ENCODE measurements at places on chromosomes 12 and 14.

- peak; percentile 2 for DNase-seq
Observed at GRCh38 chr12:85874031-85874461, at the start of gene NTS. NTS (plus strand) TSS chr12:85874295; CDS start chr12:85874404, 109 bp downstream.

GRCh38 chr12:79933532-79934264 is 1.2 kb downstream of the PPP1R12A start:
- DNase-seq = peak; percentile 26

DNA sequence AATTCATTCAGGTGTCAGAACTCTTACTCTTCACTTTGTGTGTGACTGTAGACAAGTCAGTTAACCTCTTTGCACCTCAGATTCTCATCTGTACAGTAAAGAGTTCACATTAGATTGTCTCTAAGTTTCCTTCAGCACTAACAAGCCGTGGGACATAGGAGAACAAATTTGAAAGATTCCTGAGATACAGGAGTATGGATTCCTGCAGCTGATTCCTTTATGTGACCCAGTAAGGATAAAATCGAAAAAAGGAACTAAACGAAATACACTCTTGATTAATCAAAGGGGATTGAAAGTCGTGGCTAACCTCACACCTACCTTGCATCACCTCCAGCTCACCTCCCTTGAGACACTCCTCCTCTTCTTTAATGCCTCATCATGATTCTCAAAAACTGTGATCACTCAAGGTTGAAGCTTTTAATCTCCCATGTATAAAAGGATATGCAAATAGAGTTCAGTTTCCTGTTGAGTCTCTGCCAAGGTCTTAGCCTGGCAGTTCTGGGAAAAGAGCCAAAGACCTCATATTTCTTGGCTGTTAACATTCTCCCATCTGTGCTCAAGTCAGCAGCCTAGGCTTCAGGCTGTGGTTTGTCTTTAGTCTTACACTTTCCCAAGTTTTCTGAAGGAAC is 156.6 kb downstream of the DAD1 start:
- DNase-seq = peak; percentile 86

DNA sequence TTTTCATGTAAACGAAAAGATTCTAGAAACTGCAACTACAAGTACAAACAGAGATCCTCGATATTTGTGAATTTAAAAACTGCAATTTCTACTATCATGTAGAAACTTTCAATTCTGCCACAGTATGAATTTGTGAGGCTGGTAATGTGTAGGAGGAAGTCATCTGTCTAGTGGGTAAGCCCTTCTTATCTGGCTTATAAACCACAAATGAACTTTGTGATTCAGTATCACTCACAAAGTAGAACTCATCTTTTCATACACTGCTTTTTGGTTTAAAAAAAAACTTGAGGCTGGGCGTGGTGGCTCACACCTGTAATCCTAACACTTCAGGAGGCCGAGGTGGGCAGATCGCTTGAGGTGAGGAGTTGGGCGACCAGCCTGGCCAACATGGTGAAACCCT is 20.7 kb downstream of the GTF2A1 start:
- no peak for DNase-seq

DNA sequence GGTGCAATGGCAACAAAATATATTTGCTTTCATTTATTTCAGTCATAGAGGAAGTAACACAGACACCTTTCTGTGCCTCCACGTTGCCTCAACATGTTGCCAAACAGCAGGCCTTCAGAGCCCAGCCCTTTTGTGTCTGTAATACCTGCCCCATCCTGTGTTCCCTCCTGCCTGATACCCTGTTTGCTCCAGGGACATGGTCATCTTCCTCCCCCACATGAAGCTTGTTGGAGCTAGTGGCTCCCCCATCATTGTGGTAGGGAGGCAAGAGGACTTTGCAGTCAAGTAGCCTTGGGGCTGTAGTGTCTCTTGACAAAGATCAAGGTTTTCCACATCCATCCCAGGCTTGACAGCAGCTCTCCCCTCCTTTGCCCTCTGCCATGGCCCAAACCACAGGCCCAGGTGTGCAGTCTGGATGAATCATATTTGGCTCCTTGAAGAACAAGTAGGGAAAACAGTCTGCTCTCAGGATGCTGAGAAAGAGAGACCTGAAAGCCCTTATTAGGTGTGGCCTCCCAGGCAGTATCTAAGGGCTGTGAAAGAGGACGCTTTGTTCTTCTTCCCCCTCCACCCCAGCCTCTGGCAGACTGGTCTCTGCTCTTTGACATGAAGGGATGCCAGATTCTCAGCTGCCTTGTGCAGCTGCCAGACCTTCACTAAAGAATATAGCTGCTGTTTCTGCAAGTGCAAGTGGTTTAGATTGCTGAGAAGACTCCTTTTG is 329.0 kb downstream of the C12orf75 start:
- no peak for DNase-seq

DNA sequence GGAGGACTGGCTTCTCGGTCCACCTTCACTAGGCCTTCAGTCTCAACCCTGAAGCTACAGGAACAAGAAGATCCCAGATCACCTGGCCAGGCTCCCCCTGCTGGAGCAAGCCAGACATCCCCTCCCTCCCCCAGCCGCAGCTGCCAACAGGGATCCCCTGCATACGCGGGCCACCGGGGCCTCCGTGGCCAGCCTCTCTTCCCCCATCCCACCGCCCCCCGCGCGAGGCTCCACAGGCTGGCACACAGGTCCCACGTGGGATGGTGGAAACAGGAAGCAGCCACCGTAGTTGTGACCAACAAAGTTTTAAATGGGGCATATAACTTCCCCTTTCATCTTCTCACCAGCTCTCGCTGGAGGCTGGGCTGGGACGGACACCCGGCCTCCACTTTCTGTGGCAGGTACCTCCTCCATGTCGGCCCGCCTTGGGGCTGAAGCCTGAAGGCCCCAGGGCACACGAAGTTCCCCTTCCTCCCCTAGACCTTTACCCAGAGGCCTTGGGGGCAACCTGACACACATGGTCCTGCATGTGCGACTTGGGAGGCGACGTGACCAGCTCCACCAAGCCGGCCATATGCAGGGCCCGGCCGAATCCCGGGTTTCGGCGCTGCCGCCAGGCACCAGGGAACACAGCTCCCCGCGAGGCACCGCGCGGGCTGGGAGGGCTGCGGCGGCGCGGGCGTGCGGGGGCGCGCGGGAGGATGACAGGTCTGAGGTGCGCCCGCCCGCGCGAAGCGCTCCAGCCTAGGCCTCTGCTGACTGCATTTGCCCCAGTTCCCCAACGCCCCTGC is 44.4 kb upstream of the PNMA1 start:
- peak; percentile 74 for DNase-seq

DNA sequence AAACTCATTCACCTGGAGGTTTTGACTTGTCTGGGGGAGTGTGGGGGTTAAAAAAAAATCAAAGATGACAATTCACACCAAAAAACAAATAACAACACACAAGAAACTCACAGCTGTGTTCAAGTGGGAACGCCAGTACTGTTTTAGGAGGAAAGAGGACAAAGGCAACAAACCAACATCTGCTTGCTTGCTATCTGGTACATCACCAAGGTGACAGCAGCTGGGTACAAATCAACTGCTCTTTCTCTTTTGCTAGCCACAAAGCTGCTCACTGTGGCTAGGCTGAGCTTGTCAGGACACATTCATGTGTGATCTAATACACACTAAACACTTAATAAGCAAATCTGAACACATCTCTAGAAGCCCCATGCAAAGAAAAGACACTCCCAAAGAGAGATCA is 128.0 kb upstream of the RAP1B start:
- no peak for DNase-seq

- DNase-seq = no peak
Observed at GRCh38 chr14:53325176-53325806, 172.2 kb upstream of the DDHD1 start.

- DNase-seq = peak; percentile 99
Observed at GRCh38 chr12:6532051-6532926, 2.0 kb upstream of the GAPDH start.

- no peak for DNase-seq
Observed at GRCh38 chr14:93308686-93309345, 24.0 kb downstream of the BTBD7 start.

- no peak for DNase-seq
Observed at GRCh38 chr12:108768591-108769500, 37.5 kb upstream of the CORO1C start.

Measured in EL (cell line).